ENCODE measurements at places on chromosomes 5 and 9.

DNA sequence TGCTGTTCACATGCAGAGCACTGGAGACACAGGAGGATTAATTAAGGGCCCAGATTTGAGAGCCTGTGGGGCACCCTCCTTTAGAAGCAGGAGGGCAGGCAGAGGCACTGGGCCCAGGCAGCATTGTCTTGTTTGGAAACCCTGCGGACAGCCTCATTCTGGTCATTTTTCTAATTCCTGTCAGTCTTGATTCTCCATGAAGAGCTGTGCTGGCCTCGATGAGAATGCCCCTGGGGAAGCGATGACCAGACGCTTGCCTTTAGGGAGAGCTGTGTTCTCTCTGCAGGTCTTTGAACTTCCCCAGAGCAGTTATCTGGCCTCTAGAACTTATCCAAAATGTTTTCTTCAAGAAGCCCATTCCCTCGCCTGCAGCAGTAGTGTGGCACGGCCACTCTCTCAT, 117.8 kb upstream of the PTCH1 start:
- DNase-seq: no peak

- no peak for DNase-seq
Observed at GRCh38 chr9:87197349-87198130, 250.2 kb upstream of the GAS1 start.

GRCh38 chr5:72956324-72957140, 691 bp downstream of the FCHO2 start:
- peak; percentile 1 for DNase-seq

DNA sequence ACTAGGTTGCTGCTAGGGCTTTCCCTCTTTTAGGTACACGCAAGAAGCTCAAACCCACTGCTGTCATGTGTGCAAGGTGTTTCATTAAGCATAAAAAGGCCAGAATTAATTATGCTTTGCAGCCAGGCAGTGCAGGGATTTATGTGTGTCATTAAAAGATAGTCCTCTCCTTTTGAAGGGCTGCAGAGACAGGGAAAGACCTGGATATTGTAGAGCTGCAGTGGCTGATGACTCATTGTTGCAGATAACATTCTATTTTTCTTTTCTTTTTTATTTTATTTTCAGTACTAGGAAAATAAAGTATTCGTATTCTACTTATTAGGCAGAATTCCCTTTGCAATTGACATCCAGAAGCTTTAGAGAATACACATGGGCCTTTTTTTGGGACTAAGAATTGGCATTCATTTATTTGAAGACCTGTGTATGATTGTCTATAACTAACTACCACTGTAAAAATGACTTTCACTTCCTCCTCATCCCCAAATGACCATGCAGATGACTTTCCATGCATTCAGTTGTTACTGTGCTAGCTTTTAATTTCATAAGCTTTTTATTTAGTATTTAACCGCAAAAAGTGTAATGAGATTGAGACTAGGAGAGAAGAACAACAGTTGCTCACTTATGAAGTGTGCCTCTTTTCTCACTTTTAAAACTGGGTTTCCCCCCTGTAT, 113.0 kb downstream of the PAM start:
- no peak for DNase-seq

- DNase-seq: no peak
Observed at GRCh38 chr5:668283-668995, 24.7 kb downstream of the TPPP start.

DNA sequence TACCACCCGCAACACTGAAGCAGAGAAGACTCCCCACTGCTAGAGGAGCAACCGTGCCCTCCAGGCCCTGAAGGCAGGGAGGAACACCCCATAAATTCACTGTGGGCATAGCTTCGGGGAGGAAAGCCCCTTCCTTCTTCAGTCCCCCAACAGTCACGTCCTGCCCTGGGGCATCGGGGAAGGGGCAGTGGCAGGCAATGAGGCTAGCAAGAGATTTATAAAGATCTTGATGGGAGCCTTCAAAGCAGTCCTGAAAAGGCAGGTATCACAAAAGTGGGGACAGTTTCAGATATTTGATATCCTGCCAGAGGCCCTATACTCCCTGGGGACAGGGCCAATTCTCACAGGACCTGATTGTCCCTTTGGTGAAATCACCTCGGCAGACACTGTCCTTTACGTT, 16.9 kb upstream of the TRIM14 start:
- no peak for DNase-seq

Data from stimulated activated CD4-positive, alpha-beta T cell treated with anti-CD3 and anti-CD28 coated beads, Interleukin-12 subunit alpha, Interleukin-12 subunit beta, amount 100 ng/mL, for 24 hours (primary cell).